ENCODE measurements at places on chromosomes 1 and 21. TPM values are rescaled to one million over a fixed set of nuclear protein-coding genes. Genes with fewer than 3 reads are reported as not detected.

GRCh38 chr21:44869781-44870747, 3.4 kb downstream of the PTTG1IP start:
- no peak for DNase-seq

- peak; percentile 90 for DNase-seq
Observed at GRCh38 chr1:229070168-229070567, 200.7 kb upstream of the RAB4A start.

- no peak for DNase-seq
Observed at GRCh38 chr21:31885146-31885545, 12.3 kb downstream of the HUNK start.

DNA sequence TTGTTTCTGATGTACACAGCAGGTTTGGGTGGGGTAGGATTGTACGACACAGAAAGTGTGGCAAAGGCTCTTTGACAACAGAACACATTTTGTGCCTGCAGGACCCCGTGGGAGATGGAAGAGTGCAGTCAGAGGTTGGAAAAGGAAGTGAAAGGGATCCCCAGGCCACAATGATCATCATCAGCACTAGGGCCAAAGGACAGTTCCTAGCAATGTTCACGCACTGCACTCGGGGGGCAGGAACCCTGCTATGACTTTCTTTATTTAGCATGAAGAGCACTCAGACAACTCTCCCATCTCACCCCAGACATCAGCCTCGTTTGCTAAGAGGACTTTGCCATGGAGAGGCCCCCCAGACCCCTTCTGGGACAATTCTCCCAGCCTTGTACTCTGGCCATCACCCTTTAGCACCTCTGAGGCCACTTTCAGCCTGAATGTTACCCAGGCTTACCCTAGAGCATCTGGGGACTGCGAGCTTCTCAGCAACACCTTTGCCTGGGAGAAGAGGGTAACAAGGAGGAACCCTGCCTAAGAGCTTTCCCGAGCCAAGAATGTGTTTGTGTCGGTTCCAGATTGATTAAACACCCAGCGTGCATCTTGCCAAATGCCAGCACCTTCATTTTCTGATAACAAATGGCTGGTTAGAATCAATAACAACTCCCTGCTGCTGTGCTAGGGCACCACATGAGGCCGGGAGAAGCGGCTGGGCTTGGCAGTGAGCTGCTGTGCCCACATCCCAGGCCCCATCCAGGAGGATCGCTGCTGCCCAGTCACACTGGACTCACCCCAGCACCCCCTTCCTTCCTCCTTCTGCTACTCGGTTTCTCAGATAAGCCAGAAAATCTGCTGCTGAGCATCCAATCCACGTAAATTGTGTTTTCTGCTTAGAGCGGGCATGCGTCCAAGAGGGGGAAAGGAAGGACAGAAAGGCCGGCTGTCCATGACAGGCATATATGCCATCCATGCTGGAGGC, 633.1 kb downstream of the AJAP1 start:
- DNase-seq = peak; percentile 81

The ADAM30 gene
- not detected for total RNA-seq

The TLCD4 gene
- total RNA-seq = 70.0 TPM

DNA sequence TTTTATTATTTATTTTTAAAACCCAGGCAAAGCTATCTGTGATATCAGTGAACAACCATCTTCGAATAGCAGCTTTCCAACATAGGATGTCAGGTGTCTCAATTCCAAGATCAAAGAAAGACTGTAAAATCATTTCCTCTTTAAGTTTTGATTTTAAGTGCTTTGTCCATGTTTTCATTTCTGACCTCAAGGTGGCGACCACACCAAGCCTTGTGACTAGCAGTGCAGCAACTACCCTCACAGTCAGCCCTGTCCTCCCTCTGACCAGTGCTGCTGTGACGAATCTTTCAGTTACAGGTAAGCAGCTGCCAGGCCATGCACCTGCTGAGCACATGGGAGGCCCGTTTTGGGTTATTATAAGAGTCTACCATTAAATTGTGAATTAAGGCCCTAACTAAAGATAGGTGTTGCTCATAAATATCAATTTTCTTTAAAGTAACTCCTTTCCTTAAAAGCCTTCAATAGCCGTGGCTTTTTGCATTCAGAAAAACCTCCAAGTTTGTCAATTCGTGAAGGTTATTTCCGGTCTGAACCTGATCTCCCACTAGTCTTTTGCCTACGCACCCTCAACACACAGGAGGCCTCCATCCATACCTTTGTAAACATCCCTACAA, 117.0 kb downstream of the CD247 start:
- peak; percentile 68 for DNase-seq

DNA sequence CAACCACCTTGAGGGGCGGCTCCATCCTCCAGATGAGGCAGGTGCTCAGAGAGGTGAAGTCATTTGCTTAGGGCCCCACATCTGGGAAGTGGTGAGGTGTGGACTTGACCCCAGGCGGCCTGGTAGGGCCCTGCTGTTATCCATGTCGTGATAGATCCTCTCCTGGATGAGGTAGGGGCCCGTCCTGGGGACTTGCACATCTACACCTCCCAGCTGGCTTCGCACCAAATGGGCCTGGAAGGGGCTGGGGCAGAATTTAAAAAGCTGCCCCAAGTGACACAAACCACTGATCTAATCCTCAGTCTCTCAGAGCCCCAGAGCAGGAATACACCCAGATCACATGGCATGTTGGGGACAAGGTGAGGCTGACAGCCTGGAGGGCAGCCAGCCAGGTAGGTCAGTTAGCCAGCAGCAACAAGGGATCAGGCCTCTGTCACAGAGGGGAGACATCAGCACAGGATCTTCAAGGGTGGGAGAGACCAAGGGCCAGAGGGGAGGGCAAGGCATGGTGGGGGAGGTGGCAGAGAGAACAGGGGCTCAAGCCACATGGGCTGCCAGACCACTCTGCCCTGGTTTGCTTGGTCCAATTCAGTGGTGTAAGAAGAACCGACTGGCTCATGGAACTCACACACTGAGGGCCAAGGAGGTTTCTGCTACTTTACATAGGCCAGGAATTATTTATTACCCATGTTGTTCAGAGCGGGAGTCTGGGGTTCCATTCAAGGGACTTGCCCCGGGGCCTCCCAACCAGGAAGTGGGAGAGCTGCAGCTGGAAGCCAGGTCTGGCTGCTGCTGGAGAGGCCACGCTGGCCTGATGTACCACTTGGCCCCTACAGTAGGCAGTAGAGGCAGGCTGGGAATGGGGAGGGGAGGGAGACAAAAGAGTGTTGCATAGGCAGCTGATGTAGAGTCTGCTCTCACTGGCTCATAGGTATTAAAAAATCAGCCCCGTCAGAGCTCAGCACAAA, 12.1 kb downstream of the LRP8 start:
- no peak for DNase-seq

GRCh38 chr1:202004711-202005110, 5.7 kb upstream of the ELF3 start:
- no peak for DNase-seq

The KRTAP13-2 gene
- not detected for total RNA-seq

DNA sequence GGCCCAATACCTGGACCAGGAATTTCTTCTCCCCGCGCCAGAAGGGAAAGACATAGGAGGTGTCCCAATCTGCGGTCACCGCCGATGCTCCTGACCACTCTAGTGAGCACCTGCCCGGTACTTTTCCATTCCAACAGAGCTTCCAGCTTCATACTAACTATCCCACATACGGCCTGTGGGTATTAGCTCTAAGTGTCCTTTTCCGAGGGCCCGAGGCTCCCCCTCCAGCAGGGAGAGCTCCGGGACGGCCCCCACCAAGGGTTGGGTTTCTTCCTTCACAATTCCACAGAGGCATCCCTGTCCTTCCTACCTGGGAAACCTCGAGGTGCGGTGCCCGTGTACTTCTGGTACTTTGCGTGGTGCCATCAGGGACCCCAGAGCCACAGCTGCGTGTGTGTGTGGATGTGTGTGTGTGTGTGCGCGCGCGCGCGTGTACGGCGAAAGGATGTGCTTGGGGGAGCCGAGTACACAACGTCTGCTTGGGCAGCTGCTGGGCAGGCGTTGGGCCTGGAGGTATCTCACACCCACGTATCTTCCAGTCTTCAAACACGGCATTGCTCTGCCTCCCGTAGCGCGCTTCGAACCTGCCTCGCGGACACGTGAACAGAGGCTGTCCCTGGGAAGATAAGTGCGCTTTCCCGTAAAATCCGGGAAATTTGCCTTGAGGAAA, 2.4 kb upstream of the SIM2 start:
- DNase-seq = no peak

The GRIK1 gene
- total RNA-seq = not detected

GRCh38 chr1:116743535-116743934, 10.7 kb upstream of the CD2 start:
- no peak for DNase-seq

- no peak for DNase-seq
Observed at GRCh38 chr21:38322311-38322950, 65.6 kb downstream of the KCNJ15 start.

Measured in right cardiac atrium (tissue), 5 donors.